RCC 7860 (cell line): ENCODE measurements at places on chromosomes 5 and 9.

DNA sequence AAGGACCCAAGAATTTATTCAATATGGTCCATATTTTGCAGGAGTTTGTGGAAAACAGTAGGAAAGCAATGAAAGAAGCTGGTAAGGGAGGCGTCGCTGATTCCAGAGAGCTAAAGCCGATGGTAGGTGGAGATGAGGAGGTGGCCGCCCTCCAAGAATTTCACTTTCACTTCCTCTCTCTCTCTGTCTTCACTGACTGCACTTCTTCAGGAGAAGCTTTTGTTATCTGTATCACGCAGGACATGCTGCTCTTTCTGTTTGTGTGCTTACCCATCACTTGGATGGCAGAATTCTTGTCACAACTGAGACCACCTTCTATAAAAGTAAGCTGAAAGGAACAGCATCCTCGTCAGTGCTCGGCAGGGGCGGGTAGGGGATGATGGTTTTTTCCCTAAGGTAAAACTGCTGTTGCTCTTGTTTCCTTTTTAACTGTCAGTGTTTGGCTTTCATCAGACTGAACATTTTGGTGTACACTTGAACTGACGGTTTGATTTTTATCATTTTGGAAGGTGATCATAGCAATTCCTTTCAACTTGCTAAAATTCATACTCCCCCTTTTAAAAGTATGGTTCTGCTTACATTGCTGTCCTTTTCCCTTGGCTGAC, 62.4 kb upstream of the FSD1L start:
- DNase-seq = no peak

- DNase-seq = no peak
These were observed 60.8 kb downstream of the TSTD2 start for GRCh38 chr9:97572196-97572891.

DNA sequence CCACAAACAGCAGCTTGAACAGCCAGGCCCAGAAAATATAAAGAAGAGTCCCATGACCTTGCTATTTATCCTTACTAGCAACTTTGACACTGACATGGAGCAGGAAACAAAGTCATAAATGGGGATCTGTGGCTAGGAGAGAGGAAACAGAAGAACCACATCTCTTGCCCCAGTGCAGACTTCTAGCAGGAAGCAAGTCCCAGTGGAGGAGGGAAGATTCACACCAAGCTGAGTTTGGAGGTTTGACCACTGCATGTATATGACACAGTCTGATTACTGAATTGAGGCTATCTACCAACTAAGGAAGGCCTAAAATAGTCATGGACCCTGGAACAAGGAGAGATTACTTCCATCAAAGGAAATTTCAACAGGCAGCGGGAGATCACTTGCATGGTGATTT, 51.4 kb downstream of the CDH6 start:
- no peak for DNase-seq

GRCh38 chr5:759111-759751, 25.3 kb downstream of the ZDHHC11B start:
- DNase-seq = no peak

- no peak for DNase-seq
These were observed 760.0 kb upstream of the FAM174A start for GRCh38 chr5:99775189-99775588.

GRCh38 chr5:37661227-37661920, 178.5 kb downstream of the GDNF start:
- no peak for DNase-seq

- no peak for DNase-seq
These were observed 87.0 kb upstream of the TLE1 start for GRCh38 chr9:81776390-81776789.

DNA sequence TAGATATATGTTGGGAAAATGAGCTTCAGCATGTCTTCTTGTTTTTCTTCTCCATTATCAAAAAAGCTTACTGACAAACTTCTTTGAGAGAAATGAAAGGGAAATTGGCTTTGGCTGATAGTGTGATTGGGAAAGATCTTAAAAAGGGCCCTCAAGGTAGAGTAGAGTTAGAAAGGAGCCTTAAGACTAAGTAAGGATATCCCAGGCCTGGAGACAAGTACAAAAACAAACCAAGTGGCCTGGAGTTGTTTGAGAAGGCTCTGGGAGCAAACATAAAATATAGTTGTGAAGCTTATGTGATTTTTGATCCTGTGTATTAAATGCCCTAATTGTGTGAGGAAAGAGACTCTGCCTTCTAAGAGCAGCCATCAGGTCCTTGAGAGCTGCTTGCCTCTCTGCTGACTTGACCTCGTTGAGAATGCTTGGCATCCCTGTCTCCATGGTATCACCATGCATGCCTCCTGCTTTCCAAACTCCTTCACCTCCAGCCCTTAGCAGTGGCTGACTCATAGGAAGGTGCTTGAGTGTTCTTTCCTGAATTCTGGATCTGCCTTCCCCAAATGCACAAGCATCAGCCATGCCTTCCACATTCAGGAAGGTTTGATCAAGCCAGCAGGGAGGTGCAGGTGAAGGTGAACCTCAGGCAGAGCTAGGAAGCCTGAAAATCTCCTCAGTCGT, 78.9 kb downstream of the SMARCA2 start:
- no peak for DNase-seq

DNA sequence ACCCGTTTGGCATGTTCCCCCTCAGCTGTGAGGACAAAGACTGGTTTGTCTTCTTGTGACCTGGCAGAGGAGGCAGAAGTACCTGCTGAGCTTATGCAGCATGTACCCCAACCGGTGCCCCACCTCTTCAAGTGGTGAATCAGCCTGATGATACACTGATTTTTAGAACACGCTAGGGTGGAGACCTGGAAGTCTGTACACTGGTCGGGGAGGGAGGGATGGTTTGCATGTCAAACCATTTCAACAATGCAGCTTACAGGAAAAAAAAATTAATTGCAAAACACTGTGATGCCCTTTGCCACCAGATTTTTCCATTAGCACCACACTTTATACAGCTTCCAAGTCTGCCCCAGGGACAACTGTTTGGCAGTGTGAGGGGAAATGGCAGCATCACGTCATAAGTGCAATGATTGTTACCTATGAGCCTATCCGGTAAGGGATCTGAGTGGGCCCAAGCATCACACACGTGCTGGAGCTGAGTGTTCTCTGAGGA, 155.1 kb upstream of the DMRT1 start:
- DNase-seq = no peak

- no peak for DNase-seq
These were observed 40.9 kb downstream of the CACNA1B start for GRCh38 chr9:137918331-137919094.

GRCh38 chr9:36148311-36149051, 11.9 kb downstream of the GLIPR2 start:
- peak; percentile 97 for DNase-seq

DNA sequence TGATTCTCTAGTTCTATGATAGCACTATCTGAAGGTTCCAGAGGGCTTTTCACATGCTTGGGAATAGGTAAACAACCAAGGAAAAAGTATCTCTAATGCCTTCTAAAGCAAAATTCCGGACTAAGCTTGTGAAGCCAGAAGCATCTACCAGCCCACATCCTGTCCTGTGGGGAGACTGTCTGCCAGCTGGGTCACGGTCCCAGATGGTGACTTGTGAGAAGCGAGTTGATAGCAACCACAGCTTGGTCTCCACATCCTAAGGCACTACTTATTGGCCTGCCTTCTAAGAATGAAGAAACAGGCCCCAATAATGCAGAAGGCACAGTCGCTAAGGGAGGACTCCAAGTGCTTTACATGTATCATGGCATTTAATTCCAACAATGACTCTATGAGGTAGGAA, 184.1 kb upstream of the ADRA1B start:
- DNase-seq = no peak

DNA sequence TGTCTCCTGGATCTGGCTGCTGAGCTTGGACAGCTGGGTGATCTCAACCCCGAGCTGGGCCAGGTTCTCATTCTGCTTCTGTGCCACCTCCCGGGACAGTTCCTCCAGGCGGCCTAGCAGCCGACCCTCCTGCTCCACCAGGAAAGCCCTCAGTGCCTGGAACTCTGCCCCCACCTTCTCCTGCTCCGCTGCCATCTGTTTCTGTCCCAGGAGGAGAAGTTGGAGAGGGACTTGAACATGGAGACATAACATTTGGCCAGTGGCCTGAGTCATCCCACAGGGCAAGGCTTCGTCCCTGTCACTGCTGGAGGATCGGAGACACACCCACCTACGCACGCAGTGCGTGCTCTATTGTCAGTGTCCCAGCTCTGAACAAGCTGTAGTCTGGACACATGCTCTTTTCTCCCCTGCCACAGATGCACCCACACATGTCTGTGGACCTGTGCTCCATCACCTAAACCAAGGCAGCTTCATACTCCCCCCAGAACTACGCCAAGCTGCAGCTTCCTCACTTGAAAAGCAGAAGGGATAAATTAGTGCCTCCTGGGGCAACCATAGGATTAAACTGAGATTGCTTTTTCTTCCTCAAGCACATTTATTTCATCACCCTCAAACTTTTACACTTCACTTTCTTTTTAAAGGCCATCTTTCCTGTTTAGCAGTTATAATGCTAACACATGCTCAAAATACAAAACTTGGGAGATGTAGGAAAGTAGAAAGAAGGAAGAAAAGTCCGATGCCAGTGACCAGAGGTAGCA, 4.9 kb downstream of the TRIM7 start:
- DNase-seq = no peak

DNA sequence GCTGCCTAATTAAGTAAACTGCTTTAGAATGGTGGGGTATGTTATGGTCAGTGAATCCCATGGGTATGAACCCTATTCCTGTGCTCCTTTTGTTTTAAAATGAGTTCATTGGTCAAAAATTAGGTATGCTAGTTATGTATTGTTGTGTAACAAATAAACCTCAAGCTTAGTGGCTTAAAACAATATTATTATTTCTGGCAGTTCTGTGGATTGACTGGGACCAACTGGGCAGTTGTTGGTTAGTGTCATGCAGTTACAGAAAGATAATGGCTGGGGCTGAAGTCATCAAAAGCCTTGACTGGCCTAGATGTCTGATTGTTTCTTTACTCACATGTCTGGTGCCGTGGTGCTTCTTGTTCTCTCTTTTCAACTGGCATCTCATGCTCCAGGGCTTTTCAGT, 8.9 kb upstream of the PTAR1 start:
- DNase-seq = no peak

GRCh38 chr9:88804254-88804596, 187.0 kb upstream of the S1PR3 start:
- DNase-seq = no peak

- DNase-seq = no peak
These were observed 153.2 kb upstream of the MEF2C start for GRCh38 chr5:89036166-89036565.

- no peak for DNase-seq
These were observed 170.5 kb downstream of the NDUFS4 start for GRCh38 chr5:53730943-53731342.

DNA sequence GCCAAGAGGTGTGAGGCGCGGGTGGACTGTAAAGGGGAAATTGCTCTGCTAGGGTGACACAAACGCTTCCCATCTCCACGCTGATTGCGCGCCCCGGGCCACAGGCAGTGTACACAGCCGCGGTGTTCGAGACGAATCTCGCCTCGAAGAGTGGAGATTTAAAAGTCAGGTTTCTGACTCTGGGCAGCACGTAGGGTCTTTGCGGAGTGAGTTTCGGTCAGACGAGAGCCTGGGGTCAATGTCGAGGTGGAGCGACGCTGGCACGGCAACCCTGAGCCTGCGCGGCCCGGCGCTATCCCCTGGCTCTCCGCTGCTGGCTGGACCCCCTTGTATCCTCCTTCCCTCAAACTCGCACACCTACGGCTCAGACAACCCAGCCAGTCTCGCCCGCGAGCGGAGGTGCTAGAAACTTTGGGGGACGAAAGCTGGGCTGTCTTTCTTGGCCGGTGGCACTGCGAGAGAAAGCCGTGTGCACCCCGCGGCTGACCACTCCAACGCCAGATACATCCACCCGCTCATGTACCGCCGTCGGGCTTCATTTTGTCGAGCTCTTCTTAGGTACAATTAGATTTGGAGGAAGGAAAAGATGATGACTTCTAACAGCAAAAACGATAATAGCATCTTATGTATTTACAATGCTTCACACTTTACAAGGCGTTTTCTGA, 5.4 kb upstream of the FOXB2 start:
- no peak for DNase-seq

DNA sequence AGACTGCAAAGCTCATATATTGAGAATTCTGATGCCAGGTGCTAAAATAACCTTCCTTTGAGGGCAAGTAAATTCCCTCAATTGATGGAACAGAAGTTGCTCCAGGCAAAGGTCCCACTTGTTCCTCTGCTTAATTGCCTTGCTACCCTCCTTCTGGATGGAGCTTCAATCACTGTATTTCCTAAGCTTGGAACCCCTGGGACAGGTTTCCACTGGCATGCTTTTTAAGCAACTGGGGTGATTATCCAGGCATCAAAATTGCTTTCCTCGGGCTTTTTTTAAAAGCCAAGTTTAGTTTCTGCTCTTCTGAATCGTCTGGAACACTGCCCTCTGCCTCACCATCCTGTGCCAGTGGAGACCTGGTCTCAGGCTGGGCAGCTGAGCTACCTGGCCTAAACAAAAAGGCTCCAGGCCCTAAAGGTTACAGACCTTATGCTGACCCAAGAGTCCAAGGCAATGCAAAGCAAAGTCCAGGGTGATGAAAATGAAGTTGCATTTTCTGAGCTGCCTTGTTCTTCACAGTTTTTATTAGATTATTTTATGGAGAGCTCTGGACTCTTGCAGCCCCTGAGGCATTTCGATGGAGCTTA, 167.9 kb upstream of the CD180 start:
- DNase-seq = no peak

- DNase-seq = peak; percentile 77
These were observed 75.0 kb downstream of the NR6A1 start for GRCh38 chr9:124696101-124696500.

- DNase-seq = no peak
These were observed 560.3 kb upstream of the KLF4 start for GRCh38 chr9:108049671-108050494.

- DNase-seq = no peak
These were observed 36.9 kb downstream of the FEM1C start for GRCh38 chr5:115507681-115508080.

DNA sequence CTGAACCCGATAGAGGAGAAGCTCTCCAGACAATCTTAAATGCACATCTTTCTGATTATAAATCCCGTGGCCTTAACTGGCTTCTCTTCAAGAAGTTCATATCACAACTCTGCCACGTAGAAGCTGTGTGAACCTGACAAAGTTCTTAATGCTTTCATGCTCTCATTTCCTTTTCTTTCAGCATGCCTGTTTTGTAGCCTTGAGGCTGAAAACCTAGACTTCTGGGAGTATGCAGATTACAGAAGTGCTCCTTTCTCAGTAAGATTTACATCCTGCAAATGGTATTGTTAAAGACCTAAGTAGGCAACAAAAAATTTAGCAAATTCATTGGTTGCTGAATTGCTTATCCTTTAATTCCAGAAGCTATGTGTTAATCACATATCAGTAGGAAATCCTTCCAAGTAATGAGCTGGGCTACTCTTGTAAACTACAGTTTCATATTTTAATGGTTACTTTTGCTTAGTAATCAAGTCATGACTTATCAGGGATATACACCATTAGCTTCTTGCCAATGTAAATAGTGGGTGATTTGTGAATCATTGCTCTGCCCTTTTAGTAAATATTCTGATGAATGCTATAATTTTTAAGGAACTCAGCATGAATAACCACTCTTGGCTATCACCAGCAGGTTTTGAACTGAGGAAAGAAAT, 334.7 kb downstream of the FBXL7 start:
- DNase-seq = peak; percentile 39

- no peak for DNase-seq
These were observed 442 bp downstream of the NEURL1B start for GRCh38 chr5:172641359-172642050.
